ENCODE measurements at places on chromosomes 12 and 14. TPM values are rescaled to one million over a fixed set of nuclear protein-coding genes. Genes with fewer than 3 reads are reported as not detected.

The RAD9B gene
- 0.63 TPM for total RNA-seq

The MYL2 gene
- total RNA-seq = not detected

The TEAD4 gene
- not detected for total RNA-seq

The TAS2R8 gene
- not detected for total RNA-seq

The CCDC177 gene
- total RNA-seq = not detected

The SLC6A13 gene
- 0.11 TPM for total RNA-seq

The MGST1 gene
- total RNA-seq = 1.4 TPM

The GYS2 gene
- total RNA-seq = not detected

The EML5 gene
- total RNA-seq = 2.8 TPM

The GPRC5D gene
- total RNA-seq = not detected

The PMCH gene
- not detected for total RNA-seq

The TBX5 gene
- not detected for total RNA-seq

The SERPINA10 gene
- not detected for total RNA-seq

The PDZRN4 gene
- total RNA-seq = not detected

The KCNK10 gene
- total RNA-seq = not detected

The DCAF11 gene
- total RNA-seq = 75.3 TPM

The MYH6 gene
- total RNA-seq = not detected

The ACSS3 gene
- not detected for total RNA-seq

The HECTD4 gene
- total RNA-seq = 40.2 TPM

The P2RX2 gene
- total RNA-seq = not detected

The NPFF gene
- not detected for total RNA-seq

The KRT82 gene
- total RNA-seq = not detected

The CRIP2 gene
- total RNA-seq = 62.5 TPM

The SLC4A8 gene
- 1.8 TPM for total RNA-seq

The P2RX7 gene
- total RNA-seq = 4.6 TPM

The KLRB1 gene
- total RNA-seq = 56.2 TPM

The BEGAIN gene
- total RNA-seq = 1.5 TPM

The CCDC196 gene
- not detected for total RNA-seq

The SPRYD3 gene
- 21.0 TPM for total RNA-seq

The VRK1 gene
- total RNA-seq = 41.0 TPM

The DPF3 gene
- 0.31 TPM for total RNA-seq

The ADCY4 gene
- total RNA-seq = 5.9 TPM

The ACOT4 gene
- total RNA-seq = 1.2 TPM

The LRFN5 gene
- not detected for total RNA-seq

The C14orf180 gene
- not detected for total RNA-seq

The BCL2L2 gene
- total RNA-seq = 3.7 TPM

The STX2 gene
- 14.1 TPM for total RNA-seq

The DEPDC4 gene
- 0.27 TPM for total RNA-seq

The DAO gene
- total RNA-seq = not detected

The CD163L1 gene
- not detected for total RNA-seq

The RFX4 gene
- not detected for total RNA-seq

The C14orf39 gene
- not detected for total RNA-seq

The CLEC7A gene
- total RNA-seq = 2.5 TPM

The LRIG3 gene
- not detected for total RNA-seq

The FAM186B gene
- total RNA-seq = 0.74 TPM

The CPNE6 gene
- total RNA-seq = not detected

The NGB gene
- not detected for total RNA-seq

The TPPP2 gene
- not detected for total RNA-seq

The TESPA1 gene
- 98.2 TPM for total RNA-seq

The KERA gene
- not detected for total RNA-seq

The PCED1B gene
- 20.0 TPM for total RNA-seq

The PARP2 gene
- 20.4 TPM for total RNA-seq

The TBX3 gene
- total RNA-seq = 0.08 TPM
